ENCODE measurements at places on chromosomes 1 and 21. TPM values are rescaled to one million over a fixed set of nuclear protein-coding genes. Genes with fewer than 3 reads are reported as not detected.

DNA sequence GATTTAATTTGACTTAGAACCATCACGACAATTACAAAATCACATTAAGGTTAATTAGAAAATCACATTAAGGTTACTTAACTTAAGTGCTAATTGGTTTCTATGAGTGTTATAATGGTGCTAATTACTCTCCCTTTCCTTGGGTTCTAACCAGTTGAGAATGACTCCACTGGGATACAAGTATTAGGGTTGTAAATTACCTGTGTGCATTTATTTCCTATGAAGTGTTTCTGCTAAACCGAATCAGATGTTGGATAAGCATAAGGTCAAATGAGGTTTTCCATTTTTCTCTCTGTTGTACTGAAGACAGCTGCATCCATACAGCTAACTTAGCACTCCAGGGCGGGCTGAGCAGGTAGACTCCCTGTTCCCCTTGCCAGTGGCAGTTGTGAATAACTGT lies 610.3 kb upstream of the TMPRSS15 start:
- no peak for DNase-seq

MARK1 gene
- 6.6 TPM for total RNA-seq

DNA sequence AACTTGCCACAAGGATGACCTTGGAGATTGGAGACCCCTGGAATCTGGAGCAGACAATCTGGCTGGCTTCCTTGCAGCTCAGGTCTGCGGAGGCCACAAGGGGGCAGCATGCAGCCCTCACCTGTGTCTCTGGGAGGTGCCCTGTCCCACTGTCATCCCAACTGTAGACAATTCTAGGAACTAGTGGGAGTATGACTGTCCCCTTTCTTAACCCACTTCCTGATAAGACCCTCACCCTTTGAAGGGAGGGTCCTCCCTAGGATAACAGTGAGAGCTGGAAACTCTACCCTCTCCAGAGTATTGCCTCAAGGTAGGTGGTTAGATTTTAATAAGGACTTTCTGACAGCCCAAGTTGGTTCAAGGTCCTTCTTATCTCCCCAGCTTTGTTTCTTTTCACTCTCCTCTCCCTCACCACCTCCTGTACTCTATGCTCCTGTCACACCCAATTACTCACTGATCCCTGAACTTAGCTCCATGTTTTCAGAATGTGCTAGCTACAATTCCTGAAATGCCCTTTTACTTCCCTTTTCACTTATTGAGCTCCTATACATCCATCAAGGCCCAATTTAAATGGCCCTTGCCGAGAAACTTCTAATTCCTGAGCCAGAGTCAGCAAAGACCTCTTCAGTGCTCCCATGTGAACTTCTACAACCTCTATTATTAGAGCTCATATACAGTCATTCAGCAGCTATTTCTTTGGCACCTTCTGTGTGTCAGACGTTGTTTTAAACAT lies 9.2 kb upstream of the KCNQ4 start:
- DNase-seq = no peak

KRTAP19-1 gene
- total RNA-seq = not detected

- no peak for DNase-seq
These were observed 183.0 kb downstream of the BARHL2 start for GRCh38 chr1:90534116-90534515.

GRCh38 chr1:2859881-2860430 lies 58.5 kb upstream of the TTC34 start:
- DNase-seq = no peak

KIRREL1 gene
- 26.1 TPM for total RNA-seq

TNFSF4 gene
- 1.9 TPM for total RNA-seq

ATP6V1G3 gene
- not detected for total RNA-seq

TACSTD2 gene
- total RNA-seq = 230 TPM

GRCh38 chr1:214640431-214641213 lies 37.6 kb downstream of the CENPF start:
- DNase-seq = no peak

DHRS3 gene
- total RNA-seq = 151 TPM

UMODL1 gene
- not detected for total RNA-seq

DNA sequence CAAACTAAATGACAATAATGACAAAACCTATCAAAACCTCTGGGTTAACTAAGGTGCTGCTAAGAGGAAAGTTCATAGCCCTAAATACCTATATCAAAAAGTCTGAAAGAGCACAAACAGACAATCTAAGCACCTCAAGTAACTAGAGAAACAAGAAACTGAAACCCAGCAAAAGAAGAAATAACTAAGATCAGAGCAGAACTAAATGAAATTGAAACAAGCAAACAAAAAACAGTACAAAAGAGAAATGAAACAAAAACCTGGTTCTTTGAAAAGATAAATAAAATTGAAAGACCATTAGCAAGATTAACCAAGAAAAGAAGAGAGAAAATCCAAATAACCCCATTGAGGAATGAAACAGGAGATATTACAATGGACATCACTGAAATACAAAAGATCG lies 44.8 kb upstream of the KIAA0040 start:
- DNase-seq = no peak

DNA sequence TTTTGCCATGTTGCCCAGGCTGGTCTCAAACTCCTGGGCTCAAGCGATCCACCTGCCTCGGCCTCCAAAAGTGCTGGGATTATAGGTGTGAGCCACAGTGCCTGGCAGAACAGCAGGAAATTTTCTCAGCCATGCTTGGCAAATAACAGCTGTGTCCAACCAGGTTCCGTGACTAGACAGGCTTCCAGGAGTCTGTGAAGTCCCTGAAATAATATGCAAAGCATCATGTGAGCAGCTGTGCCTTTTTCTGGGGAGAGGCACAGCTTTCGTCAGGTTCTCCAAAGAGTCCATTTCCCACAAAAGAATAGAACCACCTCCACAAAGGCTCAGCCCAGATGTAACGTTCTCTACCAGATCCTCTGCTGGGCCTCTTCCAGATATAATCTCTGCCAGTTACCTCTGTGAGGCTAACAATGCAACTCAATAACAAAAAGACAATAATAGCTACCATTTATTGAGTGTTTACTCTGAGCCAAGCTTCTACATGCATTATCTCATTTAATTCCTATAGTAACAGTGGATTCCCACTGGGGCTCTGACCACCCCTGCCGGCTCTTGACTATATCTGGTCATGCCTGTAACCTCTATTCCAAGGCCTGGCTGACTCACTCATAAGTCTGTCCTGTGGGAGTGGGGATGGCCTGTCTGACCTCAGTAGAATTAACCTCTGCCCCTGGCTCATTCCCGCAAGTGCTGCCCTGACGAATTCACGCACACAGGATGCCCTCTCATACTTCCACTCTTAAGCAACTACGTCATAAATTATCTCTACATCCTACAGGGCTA lies 4.0 kb upstream of the NKAIN1 start:
- DNase-seq = no peak

GRCh38 chr1:61078618-61079295 lies 3.6 kb upstream of the NFIA start:
- DNase-seq = no peak

CDK18 gene
- 9.2 TPM for total RNA-seq

- DNase-seq = no peak
These were observed 113.4 kb downstream of the MATN1 start for GRCh38 chr1:30609999-30610345.

EPHA10 gene
- total RNA-seq = 0.73 TPM

DNA sequence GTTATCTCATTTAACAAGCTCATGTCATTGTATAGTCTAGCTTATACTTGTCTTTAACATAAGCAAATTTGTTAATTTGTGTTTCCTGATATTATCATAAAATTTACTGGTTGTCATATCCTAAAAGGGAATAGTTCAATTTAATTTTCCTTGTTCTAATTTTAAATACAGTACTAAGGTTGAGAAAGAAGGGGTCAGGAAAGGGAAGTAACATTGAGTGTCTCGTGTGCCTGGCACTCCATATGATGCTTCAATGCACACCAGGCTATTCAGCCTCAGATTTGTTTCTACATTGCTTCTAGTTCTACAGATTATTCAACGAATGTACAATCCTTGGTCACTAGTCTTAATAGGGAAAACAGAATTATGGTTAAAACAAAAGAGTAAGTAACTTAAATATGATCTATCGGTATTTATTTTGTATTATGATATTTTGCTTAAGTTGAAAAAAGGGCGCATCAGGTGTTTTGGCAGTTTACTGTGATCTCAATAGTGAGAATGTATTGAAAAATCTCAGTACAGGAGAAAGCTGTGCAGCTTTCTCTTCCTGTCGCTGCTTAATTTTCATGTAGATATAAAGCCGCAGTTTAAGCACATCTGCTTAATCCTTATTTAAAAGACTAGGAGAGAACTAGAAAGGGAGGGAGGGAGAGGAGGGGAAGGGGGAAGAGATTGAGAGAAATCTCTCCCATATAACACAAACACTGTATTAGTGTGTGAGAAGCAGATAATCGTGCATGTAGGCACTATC lies 13.0 kb downstream of the PTPRC start:
- DNase-seq = no peak

Measured in breast epithelium (tissue), 4 donors.